ENCODE measurements at places on chromosomes 11 and 22. TPM values are rescaled to one million over a fixed set of nuclear protein-coding genes. Genes with fewer than 3 reads are reported as not detected.

Gene PPFIBP2
- total RNA-seq, result 98.5 TPM

Gene C11orf52
- total RNA-seq, result 1.4 TPM

Gene ABCC8
- not detected for total RNA-seq

Gene UBQLNL
- 0.34 TPM for total RNA-seq

Gene SOX10
- 296 TPM for total RNA-seq

Gene C11orf86
- not detected for total RNA-seq

Gene RIC3
- not detected for total RNA-seq
